Stimulated activated CD4-positive, alpha-beta T cell treated with anti-CD3 and anti-CD28 coated beads, Interleukin-12 subunit alpha, Interleukin-12 subunit beta, amount 100 ng/mL, for 4 hours (primary cell): ENCODE measurements at places on chromosomes 7 and 10.

- no peak for DNase-seq
Measured at GRCh38 chr10:103086261-103086660, 106.8 kb downstream of the NT5C2 start.

DNA sequence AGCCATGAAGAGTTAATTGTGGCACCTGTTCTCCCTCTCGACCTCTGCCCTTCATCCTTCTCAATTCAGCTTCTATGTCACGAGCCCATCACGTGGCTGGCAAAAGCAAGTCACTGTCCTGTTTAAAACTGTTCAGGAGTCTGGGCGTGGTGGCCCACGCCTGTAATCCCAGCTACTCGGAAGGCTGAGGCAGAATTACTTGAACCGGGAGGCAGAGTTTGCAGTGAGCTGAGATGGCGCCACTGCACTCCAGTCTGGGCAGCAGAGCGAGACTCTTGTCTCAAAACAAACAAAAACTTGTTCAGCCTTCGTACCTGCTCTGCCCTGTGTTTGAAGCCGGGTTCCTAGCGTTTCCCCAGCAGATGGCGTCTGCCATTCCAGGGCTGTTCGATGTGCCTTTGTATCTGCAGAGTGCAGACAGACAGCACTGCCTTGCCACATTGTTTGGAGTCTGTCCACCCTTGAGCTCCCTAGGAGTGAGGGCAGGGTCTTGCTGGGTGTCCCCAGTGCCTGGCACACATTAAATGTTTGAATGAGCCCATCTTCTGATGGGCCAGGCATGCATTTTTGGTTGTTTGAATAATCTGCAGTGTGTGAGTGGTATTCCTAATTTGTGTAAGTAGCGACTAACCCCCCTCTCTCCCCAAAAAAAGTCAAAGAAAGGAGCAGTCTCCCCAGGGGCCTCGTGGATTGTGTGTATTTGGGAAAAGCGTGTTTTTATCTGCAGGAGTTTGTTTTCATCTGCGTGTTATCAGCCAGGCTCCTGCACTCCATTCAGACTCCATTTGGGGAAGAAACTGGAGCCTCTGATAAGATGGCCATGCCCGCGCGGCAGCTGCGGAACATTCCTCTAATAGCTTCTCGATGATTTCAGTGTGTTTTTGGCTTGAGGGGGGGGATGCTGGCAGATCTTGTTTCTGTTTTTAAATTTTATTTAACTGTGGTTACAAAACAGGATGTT lies 61.2 kb downstream of the DNAJB6 start:
- DNase-seq, result no peak

DNA sequence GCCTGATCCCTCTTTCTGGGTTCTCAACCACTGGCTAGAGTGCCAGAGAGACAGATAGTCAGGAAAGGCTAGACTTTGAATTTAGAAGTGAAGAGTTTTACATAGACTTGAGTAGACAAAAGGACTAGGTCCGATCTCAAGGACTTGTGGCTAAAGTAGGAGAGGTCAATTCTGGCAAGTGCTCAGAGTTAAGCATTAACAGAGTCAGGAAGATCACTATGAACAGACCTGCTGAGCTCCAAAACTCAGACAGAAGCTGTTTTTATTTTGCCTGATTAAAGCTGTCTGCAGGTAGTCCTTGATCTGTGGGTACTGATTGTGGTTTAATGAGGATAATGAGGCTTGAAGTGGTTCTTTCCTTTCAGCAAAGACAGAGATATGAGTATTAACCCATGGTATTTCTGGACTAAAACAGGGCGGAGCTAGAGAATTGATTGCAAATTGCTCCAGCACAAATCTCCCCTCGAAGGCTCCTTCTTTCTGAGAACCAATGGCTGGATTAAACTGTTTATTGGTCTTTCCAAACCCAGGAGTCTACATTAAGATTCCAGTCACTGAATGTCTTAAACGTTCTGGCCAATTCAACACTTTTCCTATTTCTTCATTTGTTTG lies 423.2 kb downstream of the IPMK start:
- DNase-seq, result no peak

GRCh38 chr7:151209588-151209987 lies 700 bp downstream of the H2BK1 start:
- DNase-seq, result no peak

DNA sequence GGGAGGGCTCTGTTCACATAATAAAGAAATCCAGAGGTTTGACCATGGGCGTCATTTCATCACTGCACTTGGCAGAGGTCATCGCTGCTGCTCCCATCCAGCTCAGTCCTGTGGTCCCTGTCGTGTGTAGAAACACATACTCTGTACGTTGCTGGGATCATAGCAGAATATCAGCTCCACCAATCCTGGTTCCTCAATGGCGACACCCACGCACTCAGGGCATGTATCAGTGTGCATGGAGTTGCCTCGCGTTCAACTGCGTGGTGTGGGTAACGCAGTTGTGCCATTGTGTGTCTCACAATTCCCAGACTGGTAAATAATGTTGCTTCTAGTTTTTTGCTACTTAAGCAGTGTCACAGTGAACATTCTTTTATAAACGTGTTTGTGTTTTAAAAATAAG lies 111.1 kb downstream of the LHPP start:
- no peak for DNase-seq

DNA sequence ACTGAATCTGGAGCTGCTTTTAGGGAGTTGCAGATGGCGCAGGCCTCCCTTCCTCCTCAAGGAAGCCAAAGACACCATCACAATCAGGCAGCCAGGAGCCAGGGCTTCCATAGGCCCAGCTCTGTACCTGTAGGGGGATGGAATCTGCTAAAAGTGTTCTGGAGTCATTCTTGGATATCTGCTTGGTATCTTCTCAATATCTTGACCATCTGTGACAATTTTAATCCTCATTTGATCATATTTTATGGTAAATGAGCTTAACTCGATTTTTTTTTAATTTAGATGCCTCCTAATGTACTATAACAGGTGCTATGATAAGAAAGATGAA lies 3.1 kb downstream of the ST7 start:
- DNase-seq, result no peak

- no peak for DNase-seq
Measured at GRCh38 chr7:113159746-113160339, 41.5 kb upstream of the SMIM30 start.

- DNase-seq, result no peak
Measured at GRCh38 chr10:132989476-132990415, 47.4 kb upstream of the CFAP46 start.

DNA sequence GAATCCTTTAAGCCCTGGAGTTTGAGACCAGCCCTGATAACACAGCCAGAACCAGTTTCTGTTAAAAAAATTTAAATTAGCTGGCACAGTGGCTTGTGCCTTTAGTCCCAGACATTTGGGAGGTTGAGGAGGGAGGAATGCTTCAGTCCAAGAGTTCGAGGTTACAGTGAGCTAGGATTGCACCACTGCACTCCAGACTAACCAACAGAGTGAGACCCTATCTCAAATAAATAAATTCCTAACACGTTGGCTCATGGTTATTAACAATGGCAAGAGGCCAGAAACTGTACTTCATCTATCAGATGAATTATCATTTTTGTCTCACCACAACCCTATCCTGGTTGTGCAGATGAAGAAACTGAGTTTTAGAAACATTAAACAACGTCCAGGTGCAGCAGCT lies 2.1 kb upstream of the PPIA start:
- DNase-seq, result no peak

DNA sequence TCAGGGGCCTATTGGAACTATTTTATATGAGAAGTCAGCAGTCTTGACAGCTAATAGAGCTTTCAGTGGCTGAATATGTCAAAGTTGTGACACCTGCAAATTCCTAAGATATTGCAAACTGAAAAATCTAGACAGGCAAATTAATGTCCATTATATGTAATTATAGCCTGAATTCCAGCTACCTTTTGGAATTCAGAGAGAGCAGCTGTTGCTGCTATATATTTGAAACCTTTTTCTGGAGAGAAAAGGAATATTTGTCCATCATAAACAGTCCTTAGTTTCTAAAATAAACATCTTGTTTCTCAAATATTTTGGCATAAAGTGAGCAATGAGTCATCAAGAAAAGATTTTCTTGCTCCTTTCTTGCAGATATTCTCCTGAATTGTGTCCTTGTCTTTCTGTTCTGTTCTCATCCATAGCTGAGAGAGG lies 408.9 kb upstream of the SEMA3D start:
- no peak for DNase-seq

DNA sequence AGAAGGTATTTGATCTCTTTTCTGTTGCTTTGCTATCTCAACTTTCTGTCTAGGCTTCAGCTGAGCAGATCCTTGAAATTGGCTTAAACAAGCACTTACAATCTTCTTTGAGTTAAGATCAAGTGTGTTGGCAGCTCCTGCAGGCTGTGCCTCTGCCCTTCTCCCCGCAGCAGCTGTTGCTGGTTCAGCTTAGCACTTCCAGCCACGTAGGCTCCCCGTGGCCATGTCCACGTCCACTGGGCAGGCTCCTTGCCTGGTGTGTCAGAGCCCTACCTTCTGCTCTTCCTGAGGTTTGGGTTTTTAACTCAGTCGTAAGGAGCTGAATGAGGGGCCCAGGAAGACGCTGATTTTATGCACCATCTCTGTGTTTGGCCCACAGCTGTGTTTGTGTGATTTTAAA lies 47.2 kb downstream of the CAMK1D start:
- DNase-seq, result no peak

- DNase-seq, result no peak
Measured at GRCh38 chr10:73095481-73096021, 1.1 kb downstream of the P4HA1 start.
